Amniotic epithelial cell (primary cell): ENCODE measurements at places on chromosomes 5 and 9.
A peak's percentile ranks its signal among the peaks of the same experiment; 100 is the strongest.

GRCh38 chr9:37913480-37914153 is 9.7 kb upstream of the SLC25A51 start:
- no peak for DNase-seq

- peak; percentile 8 for DNase-seq
Observed at GRCh38 chr9:6641561-6641960, 4.0 kb downstream of the GLDC start.

- no peak for DNase-seq
Observed at GRCh38 chr9:117555964-117556629, 141.2 kb upstream of the ASTN2 start.

GRCh38 chr9:14313378-14313940 is 482 bp downstream of the NFIB start:
- peak; percentile 61 for DNase-seq

DNA sequence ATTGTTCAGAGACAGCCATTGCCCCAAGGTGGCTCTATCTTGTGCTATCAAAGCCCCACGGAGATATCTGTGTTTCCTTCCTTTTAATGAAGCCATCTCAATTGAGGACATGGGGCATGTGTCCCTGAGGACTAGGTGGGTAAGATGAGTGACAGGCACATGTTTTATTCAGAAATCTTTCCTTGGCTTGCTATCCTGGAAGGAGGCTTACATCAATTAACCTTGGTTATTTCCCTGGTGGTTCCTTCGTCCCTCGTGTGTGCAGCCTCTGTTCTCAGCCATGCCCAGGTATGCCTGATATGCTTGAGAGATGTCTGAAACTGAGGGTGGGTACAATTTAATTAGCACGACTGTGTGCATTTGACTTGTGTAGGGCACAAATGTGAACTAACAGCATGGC is 102.2 kb upstream of the TUT7 start:
- DNase-seq = no peak

- DNase-seq = no peak
Observed at GRCh38 chr9:18347386-18348082, 126.4 kb upstream of the ADAMTSL1 start.

GRCh38 chr5:172798422-172799215 is 27.6 kb upstream of the DUSP1 start:
- peak; percentile 87 for DNase-seq

GRCh38 chr9:113536483-113537228 is 73.1 kb downstream of the RGS3 start:
- peak; percentile 43 for DNase-seq

DNA sequence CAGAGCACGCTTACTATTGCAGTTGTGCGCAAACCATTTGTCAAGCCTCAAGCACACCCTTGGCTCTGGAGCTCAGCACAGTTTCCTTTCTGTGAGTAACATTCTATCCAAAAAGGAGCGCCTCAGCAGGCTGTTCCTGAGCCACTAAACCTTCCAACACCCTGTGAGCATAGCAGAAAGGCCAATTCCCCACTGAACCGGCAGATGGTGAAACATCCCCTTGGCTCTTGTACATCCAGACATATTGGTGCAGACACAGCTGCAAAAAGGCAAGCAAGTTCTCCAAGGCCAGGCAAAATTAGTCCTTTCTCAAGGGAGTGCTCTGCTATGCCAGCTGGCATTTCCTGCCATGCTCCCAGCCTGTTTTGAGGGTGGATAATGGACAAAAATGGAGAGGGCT is 44.1 kb upstream of the CEMIP2 start:
- DNase-seq = no peak

- peak; percentile 76 for DNase-seq
Observed at GRCh38 chr5:149046196-149046829, 16.5 kb downstream of the SH3TC2 start.
